ENCODE measurements at places on chromosomes 6 and 20.

GRCh38 chr6:35068206-35068605 is 72.9 kb downstream of the TCP11 start:
- DNase-seq = no peak

DNA sequence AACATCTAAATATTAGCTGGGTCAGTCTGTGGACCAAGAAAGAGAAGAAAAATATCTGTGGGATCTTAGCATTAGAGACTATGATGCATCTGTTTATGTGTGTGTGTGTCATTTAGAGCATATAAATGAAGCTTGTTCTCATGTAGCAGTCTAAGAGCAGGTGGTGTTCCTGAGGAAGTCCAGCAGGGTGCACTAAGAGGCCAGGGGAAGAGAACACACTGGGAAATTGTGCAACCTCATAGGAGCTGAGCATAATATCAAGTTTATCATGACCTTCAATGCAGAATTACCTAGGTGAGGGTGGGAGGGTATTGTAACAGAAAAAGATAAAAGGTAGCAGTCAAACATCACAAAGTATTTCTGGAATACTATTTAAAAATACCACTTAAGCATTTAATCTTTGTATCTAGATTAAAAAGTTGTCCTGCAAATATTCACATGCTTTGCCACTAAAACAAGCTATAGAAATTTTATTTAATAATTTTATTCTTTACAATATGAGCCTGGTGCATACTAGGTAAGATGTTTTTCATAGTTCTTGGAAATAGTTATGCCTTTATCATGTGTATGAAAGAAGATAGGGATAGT is 80.5 kb downstream of the SMPDL3A start:
- DNase-seq = no peak

DNA sequence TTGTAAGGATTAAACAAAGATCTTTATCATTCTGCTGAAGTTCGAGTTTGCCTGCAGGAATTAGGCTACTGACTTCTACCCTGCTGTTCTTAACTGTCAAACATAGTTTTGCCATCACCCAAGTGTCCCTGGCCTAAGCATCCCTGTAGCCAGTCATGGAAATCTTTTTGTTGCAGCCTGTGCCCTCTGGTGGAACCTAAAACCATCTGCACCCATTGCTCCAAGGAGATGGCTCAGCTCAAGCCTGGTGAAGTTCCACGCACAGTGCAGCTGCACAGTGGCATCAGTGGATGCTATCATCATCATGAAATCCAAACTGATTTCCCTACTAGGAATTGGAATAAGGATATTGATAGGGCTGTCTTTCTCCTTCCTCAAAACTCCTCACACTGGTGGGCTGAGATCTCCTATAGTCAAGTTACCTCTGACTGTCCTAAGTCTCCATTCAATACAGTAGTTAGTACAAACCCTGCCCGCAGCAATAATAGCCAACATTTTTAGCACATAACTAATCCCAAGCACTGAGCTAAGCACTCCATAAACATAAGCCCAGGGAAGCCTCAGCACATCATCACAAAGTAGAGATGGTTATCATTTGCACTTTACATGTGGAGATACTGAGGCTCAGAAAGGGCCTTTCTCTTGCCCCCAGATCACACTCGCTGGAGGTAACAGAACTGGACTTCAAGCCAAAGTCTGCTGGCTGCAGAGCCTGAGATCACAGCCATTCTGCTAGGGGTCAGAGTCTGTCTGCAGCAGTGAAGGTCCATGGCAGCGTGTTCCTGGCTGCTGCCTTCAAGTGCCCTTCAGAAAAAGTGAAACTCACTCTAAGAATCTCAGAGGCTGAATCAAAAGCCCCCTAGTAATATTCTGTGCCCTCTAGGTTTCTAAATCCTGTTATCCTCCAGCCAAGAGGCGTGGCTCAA is 77.2 kb upstream of the MC3R start:
- no peak for DNase-seq

GRCh38 chr20:56359212-56360132 is 698 bp downstream of the FAM210B start:
- DNase-seq = peak; percentile 13

DNA sequence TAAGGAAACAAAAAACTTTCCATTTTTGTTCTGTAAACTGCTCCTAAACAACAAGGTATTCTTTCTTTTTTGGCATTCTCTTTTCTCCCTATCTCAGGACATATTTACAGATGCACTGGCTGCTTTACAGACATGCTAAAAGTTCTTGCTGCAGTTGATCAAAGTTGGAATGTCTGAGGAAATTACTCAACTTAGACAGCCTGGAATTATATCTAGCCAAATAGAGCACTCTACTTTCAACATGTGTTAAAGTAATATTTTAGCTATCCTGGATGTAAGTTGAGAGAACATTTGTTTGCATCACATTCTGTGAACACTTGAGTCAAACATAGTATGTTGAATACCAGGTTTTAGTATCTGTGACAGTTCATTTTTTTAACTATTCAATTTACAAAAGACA is 24.8 kb downstream of the TASP1 start:
- no peak for DNase-seq

- DNase-seq = no peak
These were observed 11.4 kb upstream of the LOC128125822 start for GRCh38 chr6:63560801-63561287.

- DNase-seq = peak; percentile 51
These were observed 6.5 kb upstream of the ZSCAN9 start for GRCh38 chr6:28218312-28219248.

- no peak for DNase-seq
These were observed 159.8 kb downstream of the PREX1 start for GRCh38 chr20:48667889-48668413.

- no peak for DNase-seq
These were observed 57.3 kb upstream of the TSHZ2 start for GRCh38 chr20:52914870-52915269.

- no peak for DNase-seq
These were observed 48.2 kb upstream of the FAM50B start for GRCh38 chr6:3800850-3801591.

DNA sequence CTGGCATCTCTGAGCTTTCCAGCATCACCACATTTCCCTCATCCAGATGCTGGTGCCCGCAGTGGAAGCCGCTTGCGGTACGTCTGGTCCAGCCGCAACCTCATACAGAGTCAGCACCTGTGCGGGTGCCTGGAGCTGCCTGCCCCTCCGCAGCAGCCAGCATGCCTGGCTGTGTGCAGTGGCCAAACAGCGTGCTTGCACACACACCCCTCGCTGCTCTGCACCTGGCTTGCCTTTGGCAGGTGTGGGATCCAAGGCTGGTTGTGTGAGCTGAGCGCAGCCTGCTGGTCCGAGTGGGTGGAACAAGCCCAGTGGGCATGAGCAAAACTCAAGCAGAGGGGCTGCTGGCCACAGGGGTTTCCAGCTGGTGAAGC is 3.1 kb upstream of the HINT3 start:
- no peak for DNase-seq

DNA sequence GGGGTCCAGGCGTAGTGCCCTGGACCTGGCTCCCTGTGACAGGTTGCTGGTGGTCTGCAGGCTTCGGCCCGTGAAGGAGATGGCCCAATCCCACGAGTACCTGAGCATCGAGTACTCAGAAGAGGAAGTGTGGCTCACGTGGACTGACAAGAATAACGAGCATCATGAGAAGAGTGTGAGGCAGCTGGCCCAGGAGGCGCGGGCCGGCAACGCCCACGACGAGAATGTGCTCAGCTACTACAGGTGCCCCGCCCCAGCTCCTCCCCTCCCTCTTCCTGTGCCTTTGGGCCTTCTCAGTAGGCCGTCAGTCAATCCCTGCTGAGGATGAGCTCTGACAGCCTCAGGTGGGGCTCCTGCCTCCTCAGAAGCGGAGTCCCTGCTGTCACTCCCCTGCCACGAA is 42.6 kb downstream of the UQCC2 start:
- no peak for DNase-seq

- no peak for DNase-seq
These were observed 64.8 kb downstream of the PPP1R3G start for GRCh38 chr6:5149891-5150290.

GRCh38 chr6:111173946-111174345 is 86.6 kb downstream of the SLC16A10 start:
- no peak for DNase-seq

DNA sequence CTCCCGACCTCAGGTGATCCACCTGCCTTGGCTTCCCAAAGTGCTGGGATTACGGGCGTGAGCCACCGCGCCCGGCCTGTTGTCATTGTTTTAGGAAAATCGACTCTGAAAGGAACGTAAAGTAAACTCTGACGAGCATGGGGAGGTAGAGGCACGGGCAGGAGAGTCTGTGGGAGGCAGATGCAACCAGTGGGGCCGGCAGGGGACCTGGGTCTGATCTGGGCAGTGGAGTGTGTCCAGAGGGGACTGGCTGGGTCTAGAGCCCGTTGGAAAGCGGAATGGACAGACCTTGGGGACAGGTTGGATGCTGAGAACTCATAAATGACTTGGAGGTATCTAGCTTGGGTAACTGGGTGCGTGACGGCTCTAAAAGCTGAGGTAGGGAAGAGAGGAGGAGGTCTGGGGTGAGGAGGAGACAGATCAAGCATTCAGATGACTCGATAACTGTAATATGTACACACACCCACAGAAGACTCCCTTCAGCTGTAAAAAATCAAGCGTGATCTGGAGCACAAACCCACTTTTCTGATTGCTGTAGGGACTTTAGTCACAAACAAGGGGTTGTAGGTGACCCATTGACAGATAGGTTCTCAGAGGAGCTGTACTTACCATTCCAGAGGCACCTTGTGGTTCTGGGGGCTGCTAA is 22.4 kb downstream of the MANBAL start:
- DNase-seq = no peak

DNA sequence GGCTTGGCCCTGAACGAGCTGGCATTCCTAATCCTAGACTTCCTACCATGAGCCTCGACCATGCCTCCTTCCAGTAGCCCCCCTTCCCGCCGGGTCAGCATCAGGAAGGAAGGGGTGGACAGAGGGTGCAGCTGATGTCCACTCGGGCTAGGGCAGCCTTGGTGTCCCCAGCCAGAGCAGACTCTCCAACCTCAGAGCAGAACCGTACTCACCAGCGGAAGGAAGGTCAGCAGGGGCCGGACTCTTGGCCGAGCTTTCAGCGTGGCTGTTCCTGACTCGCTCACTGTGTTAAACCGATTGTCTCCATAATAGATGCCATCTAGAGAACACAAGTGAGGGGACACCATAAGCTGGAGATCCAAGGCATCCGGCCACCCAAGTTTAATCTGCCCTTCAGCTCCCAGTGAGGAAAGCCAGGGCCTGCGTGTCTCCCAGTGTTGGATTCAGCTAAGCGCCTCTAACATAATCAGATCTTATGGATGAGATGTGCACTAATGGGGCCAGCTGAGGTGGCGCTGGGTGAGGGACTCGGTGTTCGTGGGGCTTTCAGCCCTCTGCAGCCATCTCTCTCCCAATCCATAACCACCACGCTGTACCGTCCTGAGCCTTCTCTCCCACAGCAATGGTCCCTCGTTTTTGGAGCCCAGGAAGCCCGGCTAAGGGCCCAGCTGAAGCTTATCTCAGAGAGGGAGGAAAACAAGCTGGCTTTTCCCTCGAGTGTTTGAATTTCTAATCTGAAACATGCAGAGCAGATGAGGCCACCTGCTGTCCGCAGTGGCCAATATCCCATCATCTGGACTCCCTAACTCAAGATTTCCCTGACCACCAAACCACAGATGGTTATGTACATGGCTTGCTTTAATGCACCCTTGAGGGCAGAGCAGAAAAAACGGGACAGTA is 13.7 kb downstream of the C6orf132 start:
- no peak for DNase-seq

- no peak for DNase-seq
These were observed 95.3 kb downstream of the FOXO3 start for GRCh38 chr6:108655806-108656651.

GRCh38 chr20:50301712-50302111 is 111.1 kb downstream of the CEBPB start:
- no peak for DNase-seq

GRCh38 chr6:150159757-150160156 is 16.9 kb downstream of the PPP1R14C start:
- DNase-seq = no peak

- DNase-seq = no peak
These were observed 339.7 kb downstream of the TBC1D32 start for GRCh38 chr6:120994573-120994967.

- no peak for DNase-seq
These were observed 535.0 kb downstream of the RFPL4B start for GRCh38 chr6:112881828-112882780.

DNA sequence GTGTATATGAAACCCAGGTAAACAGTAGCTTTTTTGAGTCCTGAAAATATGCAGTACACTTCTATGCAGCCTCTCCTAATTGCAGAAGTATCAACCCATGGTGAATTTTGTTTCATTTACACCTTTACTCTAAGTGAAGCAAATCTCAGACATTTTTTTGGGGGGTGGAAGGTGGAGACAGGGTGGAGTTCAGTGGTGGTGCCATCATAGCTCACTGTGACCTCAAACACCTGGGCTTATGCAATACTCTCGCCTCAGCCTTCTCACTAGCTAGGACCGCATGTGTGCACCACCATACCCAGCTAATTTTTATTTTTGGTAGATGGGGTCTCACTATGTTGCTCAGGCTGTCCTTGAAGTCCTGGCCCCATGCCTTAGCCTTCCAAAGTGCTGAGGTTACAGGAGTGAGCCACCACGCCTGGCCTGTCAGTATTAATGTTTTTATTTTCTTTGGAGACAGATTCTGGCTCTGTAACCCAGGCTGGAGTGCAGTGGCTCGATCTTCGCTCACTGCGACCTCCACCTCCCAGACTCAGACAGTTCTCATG is 80.3 kb downstream of the JARID2 start:
- no peak for DNase-seq

DNA sequence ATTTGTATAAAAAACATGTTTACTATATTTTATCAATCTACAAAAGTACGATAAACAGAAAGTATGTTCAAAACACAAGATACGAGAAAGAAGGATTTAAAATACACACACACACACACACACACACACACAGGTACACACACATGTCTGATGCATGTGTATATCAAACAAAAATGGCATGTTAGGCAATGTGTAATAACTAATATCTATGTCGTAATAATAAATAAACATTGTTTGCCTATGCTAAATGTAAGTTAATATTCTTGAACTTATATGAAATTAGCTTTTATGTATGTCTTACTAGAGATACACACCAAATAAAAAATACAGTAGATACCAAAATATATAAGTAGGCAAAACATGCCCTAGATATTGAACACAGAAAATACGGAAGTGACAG is 894.9 kb downstream of the EYS start:
- no peak for DNase-seq

GRCh38 chr6:135087403-135087802 is 32.8 kb upstream of the HBS1L start:
- no peak for DNase-seq

- DNase-seq = no peak
These were observed 817 bp downstream of the GRM1 start for GRCh38 chr6:146029573-146030184.
